ENCODE measurements at places on chromosomes 6 and 20.

- no peak for DNase-seq
Observed at GRCh38 chr6:97412511-97412910, 129.5 kb upstream of the MMS22L start.

- no peak for DNase-seq
Observed at GRCh38 chr20:62928246-62928939, 2.1 kb upstream of the DIDO1 start.

- DNase-seq: no peak
Observed at GRCh38 chr6:37821446-37821845, 1.9 kb downstream of the ZFAND3 start.

DNA sequence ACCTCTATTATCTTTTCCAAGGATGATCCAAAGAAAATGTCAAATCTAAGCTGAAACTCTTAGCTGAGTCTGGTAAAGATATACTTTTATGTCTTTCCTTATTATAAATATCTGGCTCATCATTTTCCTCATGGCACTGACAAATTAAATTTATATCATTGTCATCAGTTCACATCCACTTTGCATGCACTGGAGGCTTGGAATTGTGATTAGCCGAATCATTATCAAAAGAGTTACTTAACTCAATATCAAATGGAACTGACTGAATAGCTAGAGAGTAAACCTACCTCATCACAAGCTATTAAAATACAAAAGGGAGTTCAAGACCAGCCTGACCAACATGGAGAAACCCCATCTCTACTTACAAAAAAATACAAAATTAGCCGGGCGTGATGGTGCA, 713.9 kb upstream of the MARCKS start:
- DNase-seq: no peak

DNA sequence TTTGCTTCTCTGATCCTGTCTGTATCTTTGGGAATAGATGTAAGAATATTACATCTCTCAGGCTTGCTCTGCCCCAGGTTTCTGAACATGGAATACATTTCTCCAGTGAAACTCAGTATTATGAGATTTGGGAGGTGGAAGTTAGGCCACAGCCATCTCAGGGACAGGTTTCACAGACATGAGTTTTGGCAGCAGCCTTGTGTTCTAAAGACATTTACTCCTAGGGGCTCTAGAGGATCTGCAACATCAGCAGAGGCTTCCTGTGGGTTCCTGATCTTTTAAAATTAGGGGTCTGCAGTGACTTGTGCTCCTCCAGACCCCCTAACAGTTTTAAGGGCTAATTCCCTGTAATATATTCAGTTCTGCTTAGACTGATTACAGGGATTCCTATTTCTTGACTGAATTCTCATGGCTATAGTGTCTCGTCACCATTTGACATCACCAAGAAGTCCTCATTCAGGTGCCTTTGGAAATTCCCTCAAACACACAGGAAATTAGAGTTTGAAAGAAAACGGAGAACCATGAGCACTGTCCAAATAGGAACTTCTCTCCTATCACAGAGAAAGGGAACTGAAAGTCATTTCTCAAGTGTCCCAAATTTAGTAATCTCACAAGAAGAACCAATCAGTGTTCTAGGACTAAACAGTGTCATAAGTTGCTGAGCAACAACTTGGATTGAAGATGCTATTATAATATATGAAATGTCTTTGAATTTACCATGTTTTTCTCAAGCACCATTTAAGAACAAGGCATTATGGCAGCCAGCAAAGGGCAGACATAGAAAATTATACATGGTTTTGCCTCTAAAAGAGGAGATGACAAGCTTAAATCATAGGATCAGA, 2.5 kb upstream of the HLA-DRA start:
- no peak for DNase-seq

GRCh38 chr20:6630514-6630913, 137.0 kb upstream of the BMP2 start:
- DNase-seq: no peak

GRCh38 chr20:17824676-17825251, 125.0 kb downstream of the BANF2 start:
- no peak for DNase-seq

- DNase-seq: peak; percentile 5
Observed at GRCh38 chr6:144955859-144956258, 670.7 kb downstream of the UTRN start.

- DNase-seq: no peak
Observed at GRCh38 chr6:134727081-134727480, 222.8 kb downstream of the ALDH8A1 start.

DNA sequence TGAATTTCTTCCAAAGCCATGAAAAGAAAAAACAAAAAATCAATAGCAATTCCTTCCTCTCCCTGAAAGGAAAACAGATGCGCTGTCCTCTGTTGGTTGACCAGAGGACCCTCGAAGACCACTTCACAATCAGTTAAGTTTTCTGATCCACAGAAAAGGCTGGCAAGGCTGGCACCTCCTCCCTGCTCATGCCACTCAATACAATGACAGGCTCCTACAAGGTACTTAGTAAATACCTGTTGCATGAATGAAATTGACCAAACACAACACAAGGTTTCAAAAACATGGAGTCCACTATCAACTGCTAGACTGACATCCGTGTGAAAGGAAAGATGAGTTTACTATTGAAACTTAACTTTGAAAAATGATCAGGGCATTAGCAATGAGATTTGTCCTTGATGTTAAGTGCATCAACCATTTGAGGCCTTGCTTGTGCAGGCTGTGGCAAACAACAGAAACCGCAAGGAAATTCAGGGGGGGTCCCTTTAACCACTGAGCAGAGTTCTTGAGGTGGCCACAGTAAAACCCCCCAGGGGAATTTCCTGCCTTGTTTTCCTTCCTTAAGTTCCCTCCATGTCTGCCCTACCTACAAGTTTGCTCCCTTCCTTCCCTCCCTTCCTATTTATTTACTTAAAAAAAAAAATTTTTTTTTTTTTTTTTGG, 27.9 kb upstream of the RTF2 start:
- DNase-seq: no peak

DNA sequence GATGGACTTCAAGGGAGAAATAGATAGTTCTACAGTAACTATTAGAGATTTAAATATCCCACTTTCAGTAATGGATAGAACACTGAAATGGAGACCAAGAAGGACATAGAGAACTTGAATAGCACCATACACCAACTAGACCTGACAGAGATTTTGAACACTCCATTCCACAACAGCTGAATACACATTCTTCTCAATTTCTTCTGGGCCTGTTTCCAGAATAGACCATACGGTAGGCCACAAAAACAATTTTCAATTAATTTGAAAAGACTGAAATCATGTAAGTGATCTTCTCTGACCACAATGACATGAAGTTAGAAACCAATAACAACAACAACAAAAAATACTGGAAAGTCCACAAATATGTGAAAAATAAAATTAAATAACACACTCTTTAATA, 979.1 kb upstream of the FLRT3 start:
- no peak for DNase-seq

DNA sequence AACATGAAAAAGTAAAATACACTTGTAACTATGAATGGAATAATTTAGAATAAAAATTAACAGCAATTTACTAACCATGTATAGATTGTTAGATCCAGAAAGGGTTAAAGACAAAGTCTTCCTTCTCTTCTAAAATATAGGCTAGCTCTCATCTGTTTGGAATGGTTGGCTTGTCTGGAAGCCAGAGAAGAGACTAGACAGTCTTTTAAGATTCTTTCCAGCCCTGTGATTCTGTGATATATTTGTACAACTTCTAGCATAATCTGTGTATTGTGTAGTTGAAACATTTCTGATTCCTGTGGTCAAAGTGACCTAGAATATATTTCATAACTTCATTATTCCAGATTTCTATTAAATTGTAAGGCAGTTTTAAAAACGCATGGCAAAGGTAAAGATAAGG, 196.6 kb downstream of the UST start:
- DNase-seq: no peak

DNA sequence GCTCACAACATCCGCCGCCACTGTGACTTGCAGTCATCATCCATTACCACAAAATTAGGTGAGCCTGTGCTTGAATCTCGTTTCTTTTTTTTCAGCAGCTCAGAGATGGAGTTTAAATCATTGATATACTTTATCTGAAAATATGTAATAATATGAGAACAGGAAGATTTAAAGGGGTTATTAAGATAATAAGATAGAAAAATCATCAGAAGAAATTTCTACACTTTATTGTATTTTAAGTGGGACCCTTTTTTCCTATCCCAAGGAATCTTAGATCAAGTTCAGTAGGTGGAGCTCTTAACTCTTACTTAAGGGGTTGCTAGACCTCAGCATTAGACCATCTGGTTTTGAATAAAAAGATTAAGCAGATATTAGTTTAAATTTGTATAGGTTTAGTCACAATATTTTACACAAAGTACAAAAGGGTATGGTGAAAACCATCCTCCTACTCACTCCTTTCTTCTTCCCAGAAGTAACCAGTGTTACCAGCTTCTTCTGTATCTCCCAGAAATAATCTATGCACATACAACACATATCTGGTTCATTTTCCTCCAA, 9.4 kb upstream of the NCOA7 start:
- DNase-seq: peak; percentile 18

DNA sequence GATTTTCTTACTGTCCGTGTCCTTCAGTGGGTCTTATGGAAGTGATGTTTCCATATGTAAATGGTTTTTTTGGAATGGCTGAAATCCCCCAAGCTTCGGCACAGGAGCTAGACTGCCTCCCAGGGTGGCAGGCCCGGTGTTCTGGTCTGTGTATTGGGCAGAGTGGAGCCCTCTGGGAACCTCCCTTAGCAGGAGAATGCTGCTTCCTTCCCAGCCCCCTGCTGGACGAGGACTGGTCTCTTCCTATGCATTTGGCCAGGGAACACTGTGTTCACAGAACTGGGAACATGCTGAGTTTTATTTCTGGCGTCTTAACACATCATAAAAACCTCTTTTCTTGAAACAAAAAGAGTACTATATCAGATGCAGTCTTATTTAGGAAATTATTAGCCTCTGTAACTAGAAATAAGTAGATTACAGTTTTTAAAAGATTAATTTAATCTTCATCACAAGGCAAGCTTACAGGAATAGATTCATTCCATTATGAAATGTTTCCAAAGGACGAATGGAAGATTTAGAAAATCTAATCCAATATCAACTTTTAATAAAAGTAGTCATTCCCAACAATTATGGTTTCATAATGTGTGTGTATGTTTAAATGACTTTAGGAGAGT, 56.6 kb downstream of the SYTL3 start:
- DNase-seq: peak; percentile 24

- no peak for DNase-seq
Observed at GRCh38 chr20:24148372-24148771, 159.8 kb upstream of the GGTLC1 start.

GRCh38 chr6:84687431-84687830, 77.0 kb downstream of the TBX18 start:
- no peak for DNase-seq

- DNase-seq: no peak
Observed at GRCh38 chr6:62390401-62390800, 104.4 kb upstream of the KHDRBS2 start.

DNA sequence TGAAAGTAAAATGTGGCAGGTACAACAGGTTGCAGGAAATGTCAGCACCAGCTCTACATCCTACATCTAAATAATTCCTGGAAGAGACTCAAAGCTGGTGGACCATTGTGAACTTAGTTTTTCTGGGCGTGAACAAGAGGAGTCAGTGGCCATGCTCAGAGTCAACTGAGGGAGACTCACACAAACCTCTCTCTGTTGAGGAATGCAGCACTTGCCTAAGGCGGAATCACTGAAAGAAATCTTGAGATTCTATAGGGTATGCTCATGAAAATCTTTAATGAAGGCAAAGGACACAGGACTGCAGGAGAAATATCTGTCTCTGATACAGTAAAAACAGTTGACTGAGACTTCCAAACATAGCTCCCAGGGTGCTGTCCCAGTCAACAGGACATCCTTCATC, 22.5 kb downstream of the SLC17A4 start:
- no peak for DNase-seq

Data from RCC 7860 (cell line).